Stimulated activated CD8-positive, alpha-beta memory T cell treated with anti-CD3 and anti-CD28 coated beads, Interleukin-4, amount 100 ng/mL, for 4 hours (primary cell): ENCODE measurements at places on chromosomes 3 and 15.

DNA sequence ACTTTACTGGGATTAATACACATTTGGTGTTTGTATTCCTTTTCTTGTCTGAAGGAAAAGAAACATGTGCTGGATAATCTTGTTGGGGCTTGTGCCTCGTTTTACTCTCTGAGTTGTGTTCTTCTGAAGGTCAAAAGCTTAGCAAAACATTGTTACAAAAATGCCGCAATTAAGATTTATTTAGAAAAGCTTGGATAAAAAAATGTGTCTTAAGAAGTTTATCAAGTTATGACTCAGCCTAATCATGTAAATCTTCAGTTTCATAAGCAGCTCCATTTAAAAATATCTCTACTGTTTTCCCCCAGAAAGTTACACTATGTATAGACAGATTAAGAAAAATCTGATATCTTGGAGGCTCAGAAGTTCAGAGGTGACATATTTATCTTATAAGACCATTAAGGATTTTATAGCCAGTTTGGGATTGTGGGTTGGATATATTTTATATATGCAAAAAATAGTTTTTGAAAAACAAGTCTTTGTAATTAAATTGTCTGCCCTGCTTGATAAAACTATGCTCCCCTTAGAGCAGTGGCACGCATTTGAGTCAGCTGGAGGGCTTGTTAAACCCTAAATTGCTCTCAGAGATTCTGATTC is 56.5 kb downstream of the CLDN11 start:
- DNase-seq: no peak

- no peak for DNase-seq
Observed at GRCh38 chr3:152381881-152382295, 113.2 kb downstream of the MBNL1 start.

DNA sequence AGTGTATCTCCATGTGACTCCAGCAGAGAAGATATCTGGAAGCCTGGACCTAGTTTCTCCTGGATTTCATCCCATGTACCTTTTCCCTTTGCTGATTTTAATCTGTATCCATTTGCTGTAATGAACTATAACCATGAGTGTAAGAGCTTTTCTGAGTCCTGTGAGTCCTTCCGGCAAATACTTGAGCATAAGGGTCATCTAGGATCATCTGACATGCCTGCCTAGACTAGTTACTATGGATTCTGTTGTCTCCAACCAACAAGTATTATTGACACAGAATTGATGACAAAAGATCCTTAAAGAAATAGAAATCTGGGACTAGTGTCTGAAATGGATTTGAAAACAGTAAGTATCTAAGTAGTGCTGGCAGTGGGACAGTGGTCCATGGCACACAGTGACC is 11.3 kb upstream of the UBE3A start:
- DNase-seq: no peak

DNA sequence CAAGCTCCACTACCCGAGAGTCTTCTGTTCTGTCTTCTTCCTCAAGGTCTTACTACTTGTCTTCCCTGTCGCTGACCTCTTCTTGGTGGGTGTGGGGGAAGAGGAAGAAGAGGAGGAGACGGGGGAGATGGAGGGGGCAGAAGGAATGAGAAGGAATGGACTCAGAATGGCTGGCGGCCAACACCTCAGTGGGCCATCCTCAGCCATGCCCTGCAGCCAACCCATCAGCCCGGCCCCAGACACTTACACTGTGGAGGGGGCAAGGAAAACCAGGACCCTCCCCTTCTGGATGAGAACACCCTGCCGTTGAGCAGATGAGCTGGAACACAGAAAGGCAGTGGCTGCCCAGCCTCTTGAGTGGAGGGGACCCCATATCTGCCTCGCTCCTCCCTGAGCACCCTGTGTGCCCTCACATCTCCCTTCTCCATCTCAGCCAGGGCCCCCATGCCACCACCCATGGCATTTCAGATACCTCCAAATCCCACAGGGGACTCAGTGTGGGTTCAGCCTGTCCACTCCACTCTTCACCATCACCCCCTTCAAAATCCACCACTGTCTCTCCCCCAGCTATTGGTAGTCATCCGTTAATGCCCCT is 45.5 kb upstream of the PRR23E start:
- DNase-seq: no peak
